ENCODE measurements at places on chromosomes 1 and 21. TPM values are rescaled to one million over a fixed set of nuclear protein-coding genes. Genes with fewer than 3 reads are reported as not detected.

The GIPC2 gene
- 0.34 TPM for total RNA-seq

The LCE1B gene
- not detected for total RNA-seq

The TDRD10 gene
- total RNA-seq = not detected

The TTLL10 gene
- total RNA-seq = 0.15 TPM

The CA6 gene
- total RNA-seq = 2.1 TPM

The RER1 gene
- 130 TPM for total RNA-seq

The ANKRD45 gene
- not detected for total RNA-seq

The GJB5 gene
- not detected for total RNA-seq

The VANGL2 gene
- total RNA-seq = not detected

The KANK4 gene
- not detected for total RNA-seq

The TMEM69 gene
- 21.1 TPM for total RNA-seq

The PDIK1L gene
- 20.7 TPM for total RNA-seq

The ZNF697 gene
- 0.17 TPM for total RNA-seq

The LRRC38 gene
- not detected for total RNA-seq

The ELAVL4 gene
- total RNA-seq = not detected

The CFH gene
- 1.7 TPM for total RNA-seq

The MUTYH gene
- total RNA-seq = 49.2 TPM

The DTL gene
- total RNA-seq = 43.7 TPM

The KRTAP19-3 gene
- not detected for total RNA-seq

The TOE1 gene
- total RNA-seq = 18.4 TPM

The KRTAP19-2 gene
- total RNA-seq = not detected

The CBS gene
- total RNA-seq = 32.9 TPM

The CD53 gene
- 554 TPM for total RNA-seq

The AMY2A gene
- total RNA-seq = not detected

The KIF26B gene
- not detected for total RNA-seq

The OR2AK2 gene
- total RNA-seq = not detected

The CFHR5 gene
- total RNA-seq = not detected

The ETV3L gene
- not detected for total RNA-seq

The PEAR1 gene
- total RNA-seq = 0.31 TPM

The PRAMEF2 gene
- total RNA-seq = not detected

The KPRP gene
- total RNA-seq = not detected

The CR2 gene
- not detected for total RNA-seq

The TMPRSS15 gene
- total RNA-seq = not detected

The PLD5 gene
- not detected for total RNA-seq

The IFI16 gene
- total RNA-seq = 229 TPM

The RXFP4 gene
- total RNA-seq = not detected

The RGS7 gene
- total RNA-seq = not detected

The ACKR1 gene
- total RNA-seq = not detected

The AKT3 gene
- total RNA-seq = 18.7 TPM

The FMN2 gene
- not detected for total RNA-seq

The TCHH gene
- not detected for total RNA-seq

The SMPDL3B gene
- 0.76 TPM for total RNA-seq

The DYNLT4 gene
- 0.93 TPM for total RNA-seq

The RYR2 gene
- not detected for total RNA-seq

The C1orf141 gene
- total RNA-seq = not detected

The SHISA4 gene
- total RNA-seq = 0.34 TPM

The PM20D1 gene
- 0.82 TPM for total RNA-seq

The LCE2A gene
- total RNA-seq = not detected

The TARS2 gene
- total RNA-seq = 28.1 TPM

The SLAMF9 gene
- not detected for total RNA-seq

The CYP4A22 gene
- total RNA-seq = not detected

The GOLT1A gene
- total RNA-seq = not detected
